Caudate nucleus (tissue), 63 donors: ENCODE measurements at places on chromosomes 6 and 20.
A peak's percentile ranks its signal among the peaks of the same experiment; 100 is the strongest.

DNA sequence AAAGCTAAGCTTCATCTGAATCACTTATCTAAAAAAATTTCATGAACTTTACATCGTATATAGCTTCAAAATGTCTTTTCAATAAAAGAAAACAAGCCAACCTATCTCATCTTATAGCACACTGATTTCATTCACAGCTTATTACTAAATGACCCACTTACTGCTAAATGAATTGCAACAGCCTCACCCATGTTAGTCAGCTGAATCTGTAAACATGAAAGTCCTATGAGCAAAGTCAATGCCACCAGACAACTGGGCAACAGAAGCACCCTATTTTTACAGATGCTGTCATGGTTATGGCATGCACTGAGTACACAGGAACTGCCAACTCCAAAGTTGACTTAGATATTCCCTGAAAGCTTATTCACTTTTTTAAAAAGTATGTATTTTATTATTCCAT, 41.2 kb upstream of the DST start:
- DNase-seq: no peak

DNA sequence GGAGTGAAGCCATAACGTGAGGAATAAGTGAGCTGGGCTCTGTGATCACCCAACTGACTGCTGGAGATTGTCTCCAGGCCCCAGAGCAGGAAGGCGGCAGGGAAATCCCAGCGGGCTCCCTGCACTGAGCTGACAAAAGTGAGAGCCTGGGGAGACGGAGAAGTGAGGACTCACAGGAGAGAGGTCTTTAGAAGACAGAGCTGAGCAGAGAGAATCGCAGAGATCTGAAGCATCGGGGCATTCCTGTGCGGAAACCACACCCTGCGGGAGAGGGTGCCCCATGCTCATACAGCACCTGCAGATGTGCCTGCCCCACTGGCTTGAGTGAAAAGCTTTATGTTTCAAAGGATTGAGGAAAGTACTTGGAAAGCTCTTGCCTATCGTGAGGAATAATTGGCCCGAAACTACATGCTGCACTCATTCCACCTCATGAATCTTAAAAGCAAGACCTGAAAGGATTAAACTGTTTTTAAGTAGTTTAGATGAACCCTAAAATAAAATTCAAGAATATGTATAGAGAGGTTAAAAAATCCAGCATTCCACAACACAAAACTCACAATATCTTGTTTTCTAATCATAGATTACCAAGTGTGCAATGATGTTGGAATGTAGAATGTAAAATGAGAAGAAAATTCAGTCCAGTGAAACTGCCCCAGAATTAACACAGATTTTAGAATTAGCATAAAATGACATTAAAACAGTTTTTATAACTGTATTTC, 17.7 kb upstream of the THBS2 start:
- no peak for DNase-seq

GRCh38 chr20:1563598-1563997, 6.1 kb upstream of the SIRPD start:
- DNase-seq: no peak

- DNase-seq: peak; percentile 14
Observed at GRCh38 chr20:60331688-60332300, 373.6 kb downstream of the CDH26 start.

- DNase-seq: no peak
Observed at GRCh38 chr20:35006009-35006408, 50.3 kb downstream of the MYH7B start.

GRCh38 chr6:145497006-145497405, 238.3 kb downstream of the EPM2A start:
- no peak for DNase-seq

DNA sequence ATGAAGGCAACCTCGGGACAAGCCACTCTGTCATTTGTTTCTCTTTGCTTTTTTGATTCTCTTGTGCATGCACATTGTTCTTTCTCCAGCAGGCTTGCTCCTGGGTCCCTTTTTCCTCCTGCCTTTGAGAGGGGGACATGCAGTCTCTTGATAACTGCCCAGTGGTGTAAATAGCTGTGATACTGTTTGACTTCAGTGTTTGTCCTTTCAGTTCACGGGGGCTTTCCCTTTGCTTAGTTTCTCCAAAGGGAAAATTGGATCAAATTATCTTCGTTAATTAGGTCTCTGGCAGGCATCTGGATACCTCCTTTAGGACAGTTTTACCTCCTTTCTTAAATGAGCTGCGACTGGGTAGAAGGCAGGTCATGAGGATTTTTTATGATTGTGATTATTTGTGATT, 41.5 kb downstream of the RALGAPB start:
- DNase-seq: no peak

DNA sequence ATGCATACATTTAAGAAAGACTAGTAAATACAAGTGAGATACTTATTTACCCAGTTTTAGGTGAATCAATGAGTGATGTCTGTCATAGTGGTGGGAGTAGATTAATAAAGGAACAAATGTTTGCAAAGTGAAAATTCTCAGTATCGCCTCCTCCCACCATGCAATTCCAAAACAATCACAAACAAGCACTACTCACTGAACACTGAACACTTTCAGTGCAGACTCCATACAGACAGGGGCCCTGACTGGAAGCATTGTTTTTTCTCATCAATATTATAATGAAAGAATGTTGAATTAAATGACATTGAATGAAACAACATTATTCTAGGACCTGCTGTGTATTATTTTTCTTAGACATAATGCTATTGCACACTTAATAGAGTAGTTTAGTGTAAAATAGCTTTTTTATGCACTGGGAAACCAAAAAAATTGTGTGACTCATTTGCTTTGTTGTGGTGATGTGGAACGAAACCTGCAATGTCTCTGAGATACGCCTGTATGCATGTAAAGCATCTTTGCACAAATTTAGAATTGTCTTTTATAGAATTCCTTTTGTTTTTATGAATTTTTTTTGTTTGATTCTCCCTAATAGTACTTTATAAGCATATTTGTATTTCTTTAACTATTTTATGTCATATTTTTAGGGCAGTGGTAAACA, 317.5 kb downstream of the UTRN start:
- DNase-seq: no peak

DNA sequence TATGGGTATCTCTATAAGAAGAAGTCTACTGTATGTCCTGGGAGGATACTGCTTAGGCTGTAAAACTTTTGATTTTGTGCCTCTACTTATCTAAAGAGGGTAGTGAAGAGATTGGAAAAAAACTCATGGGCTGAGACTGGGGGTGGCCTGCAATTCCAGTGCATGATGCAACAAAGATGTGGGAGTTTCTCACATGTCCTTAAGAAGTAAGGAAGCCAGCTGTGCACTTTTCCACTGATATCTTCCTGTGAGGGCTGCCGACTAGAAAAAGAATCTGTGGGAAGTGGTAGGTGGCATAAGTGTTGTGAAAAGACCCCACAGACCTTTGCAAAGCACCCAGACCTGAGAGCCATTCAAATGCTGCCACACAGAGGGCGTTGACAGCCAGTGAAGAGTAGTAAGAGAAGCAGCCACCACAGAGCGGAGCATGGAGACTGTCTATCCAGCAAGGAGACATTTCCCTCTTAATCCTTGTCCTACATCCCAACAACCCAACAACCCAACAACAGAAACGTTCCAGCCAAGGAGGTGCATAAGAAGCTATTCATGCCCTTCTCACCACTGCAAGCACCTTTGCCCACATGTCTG, 65.1 kb downstream of the PFDN4 start:
- DNase-seq: no peak

DNA sequence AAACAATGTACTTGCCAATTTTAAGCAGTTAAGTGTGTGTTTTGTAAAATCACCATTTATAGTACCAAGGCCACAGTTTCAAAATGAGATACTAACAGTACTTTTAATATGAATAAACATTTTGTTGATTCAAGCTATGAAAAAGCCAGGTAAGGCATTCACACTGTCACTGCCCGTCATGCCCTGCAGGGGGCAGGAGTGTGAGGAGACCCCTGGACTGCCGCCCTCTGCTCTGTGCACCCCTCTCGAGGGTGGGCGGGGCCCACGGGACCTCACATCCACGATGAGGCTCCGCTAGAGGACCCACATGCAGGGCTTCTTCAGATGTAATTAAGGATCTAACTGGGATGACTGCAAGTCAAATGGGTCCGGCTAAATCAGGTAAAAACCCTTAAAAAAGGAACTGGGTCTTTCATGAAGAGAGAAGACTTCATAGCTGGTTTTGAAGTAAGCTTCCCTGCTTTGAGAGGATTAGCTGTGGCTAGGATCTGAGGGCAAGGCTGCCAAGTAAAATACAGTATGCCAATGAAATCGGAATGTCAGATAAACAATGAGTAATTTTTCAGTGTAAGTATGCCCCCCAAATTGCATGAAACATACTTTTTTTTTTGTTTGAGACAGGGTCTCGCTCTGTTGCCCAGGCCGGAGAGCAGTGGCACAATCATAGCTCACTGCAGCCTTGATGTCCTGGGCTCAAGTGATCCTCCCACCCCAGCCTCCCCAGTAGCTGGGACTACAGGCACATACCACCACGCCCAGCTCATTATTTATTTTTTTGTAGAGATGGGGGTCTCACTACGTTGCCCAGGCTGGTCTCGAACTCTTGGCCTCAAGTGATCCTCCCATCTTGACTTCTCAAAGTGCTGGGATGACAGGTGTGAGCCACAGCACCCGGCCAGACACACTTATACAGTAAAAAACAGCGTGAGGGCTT, 18.7 kb downstream of the DIDO1 start:
- no peak for DNase-seq

DNA sequence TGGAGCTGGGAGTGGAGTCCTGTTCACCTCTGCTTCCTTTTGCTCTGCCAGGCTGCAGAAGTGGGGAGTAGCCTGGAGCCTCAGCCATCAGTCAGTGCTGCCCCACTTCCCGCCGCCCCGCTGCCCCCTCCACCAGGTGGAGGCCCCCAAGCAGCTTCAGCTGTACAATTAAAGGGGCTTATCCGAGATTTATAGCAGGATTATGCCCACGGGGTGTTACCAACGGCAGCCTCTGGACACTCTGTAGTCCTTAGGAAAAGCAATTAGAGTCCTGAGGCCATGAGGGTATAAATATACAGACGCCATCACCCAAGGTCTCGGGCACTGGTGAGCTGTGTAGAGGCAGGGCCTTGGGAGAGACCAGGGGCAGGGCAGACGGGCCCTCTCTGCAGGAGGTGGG, 55.4 kb downstream of the GRM4 start:
- DNase-seq: no peak

GRCh38 chr6:83151114-83151513, 42.0 kb downstream of the PGM3 start:
- DNase-seq: no peak

DNA sequence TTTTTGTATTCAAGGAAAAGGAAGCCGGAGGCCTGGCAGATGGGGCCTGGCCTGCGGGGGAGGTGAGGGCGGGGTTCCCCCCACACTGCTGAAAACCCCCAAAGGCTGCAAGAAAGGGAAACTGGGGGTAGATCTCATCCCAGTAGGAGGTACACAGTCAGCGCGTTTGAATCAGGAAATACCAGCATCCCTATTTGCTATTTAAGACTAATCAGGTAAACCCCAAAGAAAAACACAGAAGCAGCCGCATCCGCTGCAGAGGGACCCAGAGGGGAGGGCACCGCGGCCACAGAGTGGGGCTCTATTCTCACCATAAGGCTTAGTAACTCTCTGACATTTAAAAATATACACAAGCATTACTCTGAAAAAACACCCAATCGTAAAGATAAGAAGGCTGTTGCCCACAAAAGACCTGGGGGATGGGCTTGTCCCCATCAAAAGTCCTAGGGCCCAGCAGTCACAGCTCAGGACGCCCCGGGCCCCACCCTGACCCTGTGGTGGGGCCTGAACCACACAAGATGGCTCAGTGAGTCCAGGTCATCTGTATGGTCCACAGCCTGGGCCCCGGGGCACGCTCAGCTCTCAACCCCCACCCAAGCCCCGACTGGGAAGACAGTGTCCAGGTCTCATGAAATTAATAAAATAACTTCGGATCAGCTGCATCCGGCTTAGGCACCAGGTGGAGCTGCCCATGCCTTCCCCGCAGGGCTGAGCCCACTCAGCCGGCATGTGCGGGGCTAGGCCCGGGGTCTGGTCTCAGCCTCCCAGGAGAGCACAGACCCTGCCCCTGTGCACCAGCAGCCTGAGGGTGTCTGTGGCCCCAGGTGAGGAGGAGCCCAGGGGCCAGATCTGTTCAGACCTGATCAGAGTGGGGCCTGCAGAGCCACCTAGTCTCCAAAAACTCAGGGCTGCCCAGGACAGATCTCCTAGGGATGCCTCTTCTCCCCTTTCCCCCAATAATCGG, 31.0 kb downstream of the KCNQ2 start:
- DNase-seq: no peak

- no peak for DNase-seq
Observed at GRCh38 chr6:31473780-31474761, 23.9 kb upstream of the MICB start.

- no peak for DNase-seq
Observed at GRCh38 chr6:23663652-23664051, 462.4 kb upstream of the NRSN1 start.

GRCh38 chr6:69663215-69663614, 133.6 kb downstream of the LMBRD1 start:
- DNase-seq: no peak

- peak; percentile 90 for DNase-seq
Observed at GRCh38 chr6:3247255-3248146, 11.2 kb upstream of the PSMG4 start.

- DNase-seq: no peak
Observed at GRCh38 chr6:52352239-52353018, 9.5 kb upstream of the PAQR8 start.

DNA sequence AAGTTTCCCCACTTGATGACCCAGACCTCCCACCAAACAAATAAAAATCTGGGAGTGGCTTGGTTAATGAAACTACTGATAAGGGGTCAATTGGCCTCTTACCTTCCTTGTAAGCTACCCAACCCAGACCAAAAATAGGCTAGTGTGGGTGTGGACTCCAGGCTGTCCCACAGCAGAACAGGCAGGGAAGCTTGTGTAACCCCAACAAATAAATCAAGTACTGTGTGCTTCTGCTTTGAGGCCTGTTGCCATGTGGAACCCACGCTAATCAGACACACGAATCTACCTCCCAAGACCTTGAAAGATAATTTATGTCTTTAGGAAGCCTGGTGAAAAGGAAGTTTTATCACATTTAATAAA, 33.7 kb upstream of the PAQR8 start:
- no peak for DNase-seq

DNA sequence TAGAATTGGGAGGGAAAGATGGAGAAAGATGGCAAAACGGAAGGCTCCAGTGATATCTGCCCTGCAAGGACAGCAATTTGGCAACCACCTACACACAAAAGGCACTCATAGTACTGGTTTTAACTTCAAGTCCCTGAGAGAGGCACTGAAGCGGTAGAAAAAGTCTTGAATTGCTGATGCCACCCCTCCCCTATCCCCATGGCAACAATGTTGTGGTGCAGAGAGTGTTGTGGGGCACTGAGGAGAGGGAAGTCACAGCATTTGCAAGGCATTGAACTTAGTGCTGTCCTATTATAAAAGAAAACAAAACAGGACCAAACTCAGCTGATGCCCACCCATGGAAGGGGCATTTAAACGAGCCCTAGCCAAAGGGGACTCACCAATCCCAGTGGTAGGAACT, 343.7 kb downstream of the HAO1 start:
- DNase-seq: no peak

- DNase-seq: no peak
Observed at GRCh38 chr6:67886840-67887292, 748.2 kb upstream of the ADGRB3 start.

GRCh38 chr6:75935473-75935793, 137.0 kb downstream of the IMPG1 start:
- no peak for DNase-seq

GRCh38 chr6:157076451-157076822, 246.9 kb downstream of the TMEM242 start:
- no peak for DNase-seq
